SJSA1 (cell line): ENCODE measurements at places on chromosomes 3 and 15. TPM values are rescaled to one million over a fixed set of nuclear protein-coding genes. Genes with fewer than 3 reads are reported as not detected.

Gene GDPGP1
- 2.3 and 4.3 TPM in 2 replicates for total RNA-seq

Gene LMCD1
- 6.0 and 15.6 TPM in 2 replicates for total RNA-seq

Gene FGD5
- not detected in 2 replicates for total RNA-seq

Gene GATM
- total RNA-seq, result not detected in 2 replicates

Gene PCBP4
- 75.3 and 138 TPM in 2 replicates for total RNA-seq

Gene ACTC1
- total RNA-seq, result 1.4 and 5.8 TPM in 2 replicates

Gene CCR8
- not detected in 2 replicates for total RNA-seq

DNA sequence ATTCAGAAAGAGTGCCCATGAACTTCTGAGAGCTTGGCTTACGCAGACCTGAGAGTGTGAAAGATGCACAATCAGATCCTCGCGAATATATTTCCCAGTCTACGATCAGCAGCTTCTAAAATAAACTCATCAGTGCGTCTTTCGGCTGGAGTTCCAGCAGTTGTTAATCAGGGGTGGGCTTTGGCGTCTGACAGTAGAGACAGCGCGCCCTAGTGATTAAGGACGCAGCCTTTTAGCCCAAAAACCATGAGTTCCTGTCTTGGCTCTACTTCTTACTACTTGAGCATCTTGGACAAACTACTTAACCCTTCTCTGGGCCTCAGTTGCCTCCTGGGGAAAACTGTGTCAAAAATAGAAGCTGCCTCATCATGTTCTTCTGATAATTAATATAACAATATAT is 15.8 kb upstream of the ARRDC4 start:
- no peak for DNase-seq

DNA sequence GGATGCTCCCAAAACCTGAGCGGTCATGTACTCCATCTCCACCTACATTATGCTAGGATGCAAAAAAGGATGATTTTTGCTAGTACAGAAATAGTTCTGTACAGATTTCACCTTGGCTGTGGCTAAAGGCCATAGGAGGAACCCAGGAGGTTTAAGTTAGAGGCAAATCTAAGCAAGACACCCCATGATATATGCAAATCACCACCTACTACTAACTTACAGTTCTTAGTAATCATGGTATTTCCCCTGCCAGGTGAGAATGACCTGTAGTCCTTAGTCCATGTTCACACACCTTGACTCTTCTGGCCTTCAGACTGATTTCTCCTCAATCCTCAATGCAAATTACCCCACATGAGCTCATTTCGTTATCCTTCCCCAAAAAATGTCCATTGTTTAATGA is 154.2 kb downstream of the IMPG2 start:
- no peak for DNase-seq

GRCh38 chr15:64571857-64572291 is 111.5 kb downstream of the ZNF609 start:
- DNase-seq, result no peak

- no peak for DNase-seq
Observed at GRCh38 chr3:42662813-42663535, 9.5 kb downstream of the ZBTB47 start.

DNA sequence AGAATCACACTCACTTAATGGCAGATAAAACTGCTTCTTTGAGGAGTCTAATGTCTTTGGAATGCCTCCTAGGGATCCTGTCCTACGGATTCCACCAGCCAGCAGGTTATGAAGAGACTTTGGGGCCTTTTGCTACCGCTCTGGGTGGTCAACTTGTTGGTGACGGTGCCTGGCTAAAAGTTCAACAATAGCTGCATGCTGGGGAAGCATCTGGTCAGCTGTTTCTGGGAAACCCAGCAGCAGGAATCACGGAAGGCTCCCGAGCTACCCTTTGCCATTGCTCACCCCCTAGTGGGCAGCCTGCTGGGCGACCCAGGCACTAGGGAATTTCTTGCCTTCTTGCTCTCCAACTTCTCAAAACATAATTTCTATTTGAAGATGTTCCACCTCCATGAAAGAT is 263.3 kb downstream of the NEK10 start:
- DNase-seq, result peak; percentile 45

GRCh38 chr3:143416229-143416628 is 296.7 kb downstream of the CHST2 start:
- DNase-seq, result no peak

- DNase-seq, result no peak
Observed at GRCh38 chr3:187997490-187997889, 156.5 kb upstream of the LPP start.

DNA sequence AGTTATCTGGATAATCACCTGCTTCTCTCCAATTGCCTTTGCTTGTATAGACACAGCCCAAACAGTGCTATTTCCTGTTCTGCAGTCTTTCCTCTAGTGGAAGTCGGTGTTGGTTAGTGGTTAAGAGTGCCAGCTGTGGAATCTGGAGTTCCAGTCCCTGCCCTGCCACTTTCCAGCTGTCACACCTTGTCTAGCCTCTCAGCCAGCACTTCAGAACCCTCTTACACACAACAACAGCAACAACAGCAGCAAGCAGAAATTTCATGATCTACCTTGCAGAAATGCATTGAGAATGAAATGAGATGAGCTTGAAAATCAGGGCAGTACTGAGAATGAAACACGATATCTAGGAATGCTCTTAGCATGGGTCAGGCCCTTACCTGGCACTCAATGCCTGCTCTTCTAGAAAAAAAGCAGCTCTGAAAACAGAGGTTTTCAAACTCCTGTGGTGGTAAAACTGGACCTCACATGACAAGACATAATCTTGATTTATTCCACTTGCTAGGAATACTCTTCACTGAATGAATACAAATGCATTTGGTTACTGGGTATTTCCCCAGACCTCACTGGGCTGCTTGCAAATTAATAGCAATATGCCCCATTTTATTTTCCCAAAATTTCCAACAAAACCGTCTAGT is 3.3 kb upstream of the WNT5A start:
- DNase-seq, result no peak

DNA sequence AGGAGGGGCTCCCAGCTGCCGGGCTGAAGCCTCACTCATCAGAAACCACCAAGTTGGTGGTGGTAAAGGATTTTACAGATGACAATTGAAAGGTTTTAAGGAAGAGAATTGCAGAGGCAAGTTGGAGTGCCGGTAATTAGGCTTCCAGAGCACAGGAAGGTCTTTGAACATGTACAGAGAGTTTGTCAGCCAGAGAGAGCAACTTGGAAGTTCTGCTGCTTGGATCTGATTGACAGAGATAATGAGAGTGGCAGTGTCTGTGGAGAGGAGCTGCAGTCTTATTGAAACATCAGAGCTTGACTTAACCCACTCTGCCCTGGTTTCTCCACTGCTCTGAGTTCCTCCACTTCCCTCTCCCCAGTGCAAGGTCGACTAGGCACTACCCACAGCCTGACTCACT is 448.6 kb downstream of the EPHB1 start:
- no peak for DNase-seq

DNA sequence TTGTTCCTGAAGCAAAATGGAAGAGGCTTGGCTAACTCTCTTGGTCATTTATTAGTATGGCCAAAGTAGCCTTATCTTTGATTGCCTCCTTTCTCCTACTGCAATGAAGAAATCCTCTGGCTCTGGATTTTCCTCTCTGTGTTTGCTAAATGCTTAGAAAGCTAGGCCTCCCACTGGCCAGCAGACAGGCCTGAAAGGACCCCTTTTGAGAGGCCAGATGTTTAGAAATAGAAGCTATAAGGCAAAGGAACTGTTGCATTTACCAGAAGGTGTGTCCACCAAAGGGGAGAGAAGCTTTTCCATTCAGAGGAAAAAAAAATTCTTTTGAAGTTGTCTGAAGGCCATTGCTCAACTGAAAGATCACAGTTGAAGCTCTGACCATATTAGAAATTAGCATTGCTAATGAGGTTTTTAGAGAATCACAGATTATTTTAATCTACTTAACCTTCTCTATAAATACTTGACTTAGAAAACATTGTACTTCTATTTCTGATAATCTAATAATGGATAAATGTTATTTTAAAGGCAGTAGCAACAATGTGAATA is 160.8 kb downstream of the SYNPR start:
- no peak for DNase-seq

GRCh38 chr3:3907023-3907422 is 107.8 kb downstream of the LRRN1 start:
- no peak for DNase-seq
